ENCODE measurements at places on chromosomes 16 and 17.

DNA sequence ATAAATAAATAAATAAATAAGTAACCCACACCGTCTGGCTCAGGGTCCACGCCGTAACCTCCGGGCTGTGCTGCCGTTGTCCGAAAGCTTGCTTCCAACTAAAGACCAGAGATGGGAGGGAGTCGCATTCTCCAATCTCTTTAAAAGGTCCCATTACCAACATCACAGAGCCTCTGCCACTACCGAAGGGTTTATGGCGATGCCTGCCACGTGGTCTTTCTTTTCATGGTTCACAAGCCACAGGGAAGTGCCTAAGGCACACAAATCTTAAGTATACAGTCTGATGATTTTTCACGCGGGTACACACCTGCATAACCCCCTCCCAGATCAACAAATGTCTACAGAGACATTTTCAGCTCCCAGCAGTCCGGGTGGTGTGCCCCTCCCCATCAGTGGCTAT lies 1.4 kb downstream of the COTL1 start:
- DNase-seq: no peak

GRCh38 chr17:31085563-31085962 lies 9.2 kb upstream of the NF1 start:
- DNase-seq: no peak

GRCh38 chr16:49452108-49452507 lies 78.5 kb downstream of the C16orf78 start:
- DNase-seq: no peak

DNA sequence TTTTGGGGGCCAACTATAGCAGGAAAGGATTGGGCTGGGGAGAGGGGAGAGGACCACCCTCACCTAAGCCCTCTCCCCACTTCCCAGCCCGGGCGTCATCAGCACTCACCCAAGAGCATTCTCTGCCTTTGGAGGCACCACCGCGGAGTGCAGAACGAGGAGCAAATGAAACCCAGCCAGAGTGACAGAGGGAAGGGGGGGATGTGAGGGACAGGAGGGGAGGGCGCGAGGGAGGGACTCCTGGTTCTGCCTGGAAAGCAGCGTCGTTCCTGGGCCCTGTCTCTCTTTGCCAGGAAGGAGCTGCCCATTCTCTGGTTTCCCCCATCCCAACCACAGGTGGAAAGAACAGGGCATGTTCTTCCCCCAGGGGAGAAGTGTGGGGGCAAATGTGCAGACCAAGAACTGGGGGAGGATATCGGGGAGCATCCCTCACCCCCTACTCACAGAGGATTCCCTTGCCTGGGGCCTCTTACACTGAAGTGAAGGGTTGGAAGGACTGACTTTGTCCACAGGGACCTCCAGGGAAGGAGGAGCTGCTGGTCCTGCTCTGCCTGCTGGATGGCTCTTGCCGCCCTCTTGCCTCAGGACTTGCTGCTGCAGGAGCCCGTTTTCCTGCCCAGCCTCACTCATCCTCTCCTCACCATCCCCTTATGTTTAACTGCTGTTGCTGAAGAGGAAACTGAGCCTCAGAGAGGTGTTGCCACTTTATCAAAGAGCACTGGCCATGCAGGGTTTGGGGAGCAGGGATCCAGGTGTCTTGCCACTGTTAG lies 3.5 kb upstream of the C17orf113 start:
- DNase-seq: no peak
